ENCODE measurements at places on chromosomes 4 and X. TPM values are rescaled to one million over a fixed set of nuclear protein-coding genes. Genes with fewer than 3 reads are reported as not detected.

GRCh38 chrX:10014462-10015354, 47.5 kb downstream of the CLDN34 start:
- DNase-seq = peak; percentile 95
- H3K4me1 ChIP-seq = peaks cover 8% of the 10 kb centered on the region
- H3K36me3 ChIP-seq = no peaks in the 10 kb centered on the region
- H3K27ac ChIP-seq = peak overlapping the region; percentile 82

DNA sequence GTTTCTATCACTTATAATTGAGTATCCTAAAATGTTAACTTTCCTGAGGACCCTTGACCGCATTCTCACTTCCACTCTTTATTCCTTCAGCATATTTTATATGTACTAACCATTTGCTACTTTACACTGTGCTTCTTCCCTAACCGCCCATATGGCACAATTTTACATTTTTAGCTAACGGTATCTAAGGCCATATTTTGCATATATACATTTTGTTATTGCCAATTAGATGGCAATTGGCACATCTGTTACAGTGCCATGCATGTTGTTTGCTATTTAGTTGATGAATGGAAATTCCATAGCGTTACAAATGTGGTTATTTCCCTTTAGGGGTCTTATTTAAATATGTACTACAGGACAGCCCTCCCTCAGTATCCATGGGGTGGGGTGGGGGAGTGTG, 20.0 kb upstream of the OTUD4 start:
- no peak overlapping the region for H3K27ac ChIP-seq
- H3K36me3 ChIP-seq = no peaks in the 10 kb centered on the region
- DNase-seq = no peak

GRCh38 chr4:86944964-86945781, 10.4 kb downstream of the AFF1 start:
- no peak overlapping the region for H3K4me3 ChIP-seq
- no peaks in the 10 kb centered on the region for H3K27me3 ChIP-seq
- no peak overlapping the region for H3K27ac ChIP-seq
- H3K4me1 ChIP-seq = no peaks in the 10 kb centered on the region
- no peak for DNase-seq

DNA sequence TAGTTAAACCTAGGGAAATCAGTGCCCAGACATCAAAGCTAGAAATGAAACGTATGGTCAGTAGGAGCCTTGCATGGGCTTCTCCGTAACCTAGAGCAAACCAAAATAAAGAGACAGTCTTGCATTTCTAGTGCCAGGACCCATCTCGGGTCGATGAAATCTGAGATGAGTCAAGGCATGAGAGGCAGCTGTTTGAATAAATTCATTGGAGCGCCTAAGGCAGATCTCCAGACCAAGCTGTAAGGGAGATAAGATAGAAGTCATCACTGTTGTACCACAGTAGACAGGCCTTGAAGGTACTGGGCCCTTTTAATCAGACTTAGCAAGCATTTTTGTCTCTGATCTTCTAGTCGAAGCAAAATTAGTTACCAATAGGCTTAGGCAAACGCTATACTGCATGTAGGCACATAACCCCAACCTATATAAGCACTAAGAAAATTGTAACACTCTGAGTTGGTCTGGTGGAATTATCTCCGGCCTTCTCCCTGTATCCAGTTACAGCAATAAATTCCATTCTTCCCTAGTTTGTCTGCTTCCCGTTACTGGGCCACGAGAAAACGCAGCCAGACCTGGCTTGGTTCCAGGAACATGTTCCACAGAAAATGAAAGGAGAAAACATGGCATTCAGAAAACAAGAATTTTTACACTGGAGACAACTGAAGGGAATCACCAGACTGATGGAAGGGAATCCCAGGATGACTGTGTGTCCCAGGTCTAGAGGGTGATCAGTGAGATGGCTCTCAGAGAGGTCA, 21.1 kb upstream of the PAPSS1 start:
- H3K4me1 ChIP-seq = peaks cover 41% of the 10 kb centered on the region
- no peaks in the 10 kb centered on the region for H3K27me3 ChIP-seq
- no peaks in the 10 kb centered on the region for H3K36me3 ChIP-seq
- no peak overlapping the region for H3K4me3 ChIP-seq
- peak overlapping the region; percentile 82 for H3K27ac ChIP-seq

DNA sequence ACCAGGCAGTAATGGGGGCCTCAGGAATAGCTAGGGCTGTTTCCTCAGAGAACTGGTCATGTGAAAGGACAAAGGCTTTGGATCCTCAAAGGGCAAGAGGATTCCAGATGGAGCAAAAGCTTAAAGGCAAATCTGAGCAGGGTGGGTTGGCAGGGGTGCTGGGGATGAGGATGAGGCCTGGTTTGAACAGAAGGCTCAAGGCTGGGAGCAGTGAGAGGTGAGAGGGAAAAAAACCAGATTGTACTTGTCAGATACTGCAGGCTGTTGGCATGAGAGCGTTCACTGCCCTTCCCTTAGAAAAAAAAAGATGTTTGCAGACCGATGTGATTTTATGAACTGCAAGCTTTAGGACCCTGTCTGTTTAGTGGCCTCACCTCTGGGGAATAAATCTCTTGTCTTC, 75.3 kb upstream of the PLAC1 start:
- H3K27ac ChIP-seq = no peak overlapping the region
- H3K4me1 ChIP-seq = peaks cover 48% of the 10 kb centered on the region
- H3K36me3 ChIP-seq = no peaks in the 10 kb centered on the region
- no peak for DNase-seq

PNMA6A gene
- total RNA-seq = 3.7 TPM

DNA sequence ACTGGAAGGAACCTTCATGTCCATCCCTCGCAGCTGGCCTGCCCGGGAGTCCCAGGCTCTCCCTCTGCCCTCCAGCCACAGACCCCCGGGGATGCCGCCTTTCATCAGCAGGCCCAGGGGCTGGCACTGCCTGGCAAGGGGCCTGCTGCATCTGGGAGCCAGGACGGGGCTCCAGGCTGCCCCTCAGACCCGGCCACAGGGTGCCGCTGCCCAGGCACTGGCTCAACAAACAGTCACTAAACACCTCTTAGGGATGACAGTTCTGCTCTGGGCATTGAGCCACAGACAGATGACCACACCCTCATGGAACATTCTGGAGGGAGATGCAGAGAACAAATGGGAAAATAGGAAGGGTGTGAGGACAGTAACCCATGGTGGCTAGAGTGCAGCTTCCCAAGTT, 109.3 kb downstream of the HMX1 start:
- peaks cover 21% of the 10 kb centered on the region for H3K27me3 ChIP-seq
- H3K4me3 ChIP-seq = no peak overlapping the region
- H3K36me3 ChIP-seq = no peaks in the 10 kb centered on the region
- H3K27ac ChIP-seq = no peak overlapping the region
- no peak for DNase-seq
- H3K4me1 ChIP-seq = no peaks in the 10 kb centered on the region

RASL11B gene
- total RNA-seq = 7.5 TPM

Measured in muscle of leg (tissue), 16 donors.